ENCODE measurements at places on chromosomes 5 and 9.

DNA sequence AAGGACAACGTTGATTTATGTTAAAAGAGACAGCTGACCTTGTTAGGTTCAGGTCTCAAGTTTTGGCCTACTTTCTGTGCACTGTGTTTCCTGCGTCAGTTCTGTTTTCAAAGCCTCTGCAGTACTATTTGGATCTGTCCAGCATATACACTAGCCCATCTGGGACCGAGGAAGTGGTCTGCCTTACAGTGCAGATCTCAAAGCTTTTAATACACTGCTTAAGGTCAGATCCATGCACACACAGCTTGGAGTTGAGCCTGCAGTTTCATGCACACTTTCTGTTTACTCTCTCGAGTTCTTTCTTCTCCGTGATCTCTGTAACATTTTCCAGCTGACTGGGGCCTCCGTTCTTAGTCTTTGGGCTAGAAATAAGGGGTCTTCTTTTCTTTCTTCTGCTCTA, 24.1 kb downstream of the CARTPT start:
- no peak for DNase-seq

- DNase-seq = no peak
These were observed 338.9 kb upstream of the PANK3 start for GRCh38 chr5:168917947-168918600.

DNA sequence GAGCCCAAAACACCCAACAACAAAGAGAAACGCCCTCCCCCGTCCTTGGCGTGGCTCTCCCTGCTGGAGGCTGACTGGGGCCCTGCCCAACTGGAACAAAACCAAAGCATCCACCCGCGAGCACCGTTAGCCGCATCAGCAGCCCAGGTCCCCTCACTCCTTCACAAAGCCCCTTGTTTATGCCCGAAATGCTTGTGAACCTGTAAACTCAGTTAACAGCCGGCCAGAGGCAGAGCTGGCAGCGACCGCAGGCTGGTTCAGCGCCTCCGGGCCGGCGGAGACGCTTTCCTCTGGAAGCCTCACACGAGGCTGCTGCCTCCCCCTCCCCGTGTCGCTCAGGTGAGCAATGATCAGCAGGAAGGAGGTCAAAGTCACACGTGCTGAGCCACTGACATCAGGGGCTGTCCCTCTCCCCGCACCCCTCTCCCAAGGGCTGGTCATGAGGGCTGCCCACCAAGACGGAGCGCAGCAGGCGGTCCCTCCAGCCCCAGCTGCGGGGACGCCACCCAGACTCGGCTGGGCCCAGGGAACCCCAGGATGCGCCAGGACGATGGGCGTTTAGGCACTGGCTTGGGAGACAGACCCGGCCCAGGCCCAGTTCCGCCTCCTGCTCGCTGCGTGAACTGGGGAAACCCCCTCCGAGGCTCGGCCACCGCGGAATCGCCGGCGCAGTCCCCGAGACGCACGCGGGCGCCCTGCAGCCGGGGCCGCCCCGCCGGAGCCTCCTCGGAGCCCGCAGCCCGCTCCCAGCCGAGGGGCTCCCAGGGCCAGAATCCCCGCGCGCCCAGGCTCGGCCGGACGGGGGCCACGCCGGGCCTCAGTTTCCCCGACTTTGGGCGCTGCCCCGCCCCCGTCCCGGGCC, 563 bp downstream of the SNAPC4 start:
- DNase-seq = peak; percentile 69

DNA sequence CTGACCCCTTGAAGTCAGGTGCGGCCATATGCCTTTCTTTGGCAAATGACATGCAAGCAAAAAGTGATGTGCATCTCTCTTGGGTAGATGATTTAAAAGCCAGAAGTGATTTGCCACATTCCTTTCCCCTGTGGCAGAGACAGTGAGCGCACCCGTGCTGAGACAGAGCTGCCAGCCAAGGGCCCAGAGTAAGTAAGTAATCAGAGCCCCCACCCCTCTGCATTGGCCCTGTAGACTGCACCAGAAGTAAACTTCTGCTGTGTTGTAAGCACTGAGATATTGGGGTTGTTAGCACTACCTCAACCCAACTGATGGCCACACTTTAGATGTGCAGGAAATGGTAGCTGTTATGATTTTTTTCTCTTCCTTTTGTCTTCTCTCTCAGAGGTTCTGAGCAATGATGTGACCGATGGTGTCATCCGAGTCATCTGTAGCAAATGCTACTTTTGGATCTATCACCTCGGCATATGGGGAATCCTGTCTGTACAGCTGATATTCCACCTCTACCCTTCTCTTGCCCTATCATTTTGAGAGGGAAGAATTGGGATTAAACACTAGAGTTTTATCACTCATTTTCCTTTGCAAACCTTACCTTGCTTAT, 58.0 kb downstream of the DOCK2 start:
- peak; percentile 17 for DNase-seq

DNA sequence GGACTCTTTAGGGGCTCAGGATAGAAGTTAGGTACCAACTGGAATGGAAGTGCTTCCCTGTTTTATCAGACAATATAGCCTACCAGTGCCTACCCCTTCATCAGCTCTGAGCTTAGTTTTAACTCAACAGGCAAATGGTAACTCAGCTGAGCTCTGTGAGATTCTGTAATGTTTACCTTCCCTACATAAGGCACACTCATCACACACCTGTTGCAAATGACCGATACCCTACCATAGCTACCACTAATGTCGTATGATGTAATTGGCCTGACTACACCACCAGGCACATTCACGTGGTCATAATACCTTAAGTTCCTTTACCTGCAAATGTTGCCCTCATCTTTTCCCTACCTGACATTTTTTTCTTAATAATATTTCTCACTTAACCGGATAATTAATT, 254.8 kb downstream of the ADGRV1 start:
- no peak for DNase-seq

- DNase-seq = peak; percentile 82
These were observed 720 bp downstream of the NADK2 start for GRCh38 chr5:36240779-36241630.
